ENCODE measurements at places on chromosomes 2 and 18.

DNA sequence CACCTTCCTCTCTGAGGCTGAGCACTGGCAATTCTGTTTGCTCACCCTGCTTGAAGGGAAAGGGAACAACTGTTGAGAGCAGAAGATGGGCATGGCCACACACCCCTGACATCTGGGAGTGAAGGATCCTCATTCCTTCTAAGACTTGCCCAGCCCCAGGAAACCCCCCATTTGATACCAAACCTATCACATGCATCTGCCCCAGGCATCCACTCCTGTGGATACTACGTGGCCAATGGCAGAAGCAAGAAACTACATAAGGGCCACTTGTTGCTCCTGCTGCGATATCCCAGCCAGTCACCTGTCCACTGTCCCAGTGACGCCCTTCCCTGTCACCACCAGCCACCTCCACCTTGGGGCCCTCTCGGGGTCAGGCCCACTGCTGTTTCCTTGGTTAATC lies 185.2 kb downstream of the SMAD2 start:
- DNase-seq, result no peak

DNA sequence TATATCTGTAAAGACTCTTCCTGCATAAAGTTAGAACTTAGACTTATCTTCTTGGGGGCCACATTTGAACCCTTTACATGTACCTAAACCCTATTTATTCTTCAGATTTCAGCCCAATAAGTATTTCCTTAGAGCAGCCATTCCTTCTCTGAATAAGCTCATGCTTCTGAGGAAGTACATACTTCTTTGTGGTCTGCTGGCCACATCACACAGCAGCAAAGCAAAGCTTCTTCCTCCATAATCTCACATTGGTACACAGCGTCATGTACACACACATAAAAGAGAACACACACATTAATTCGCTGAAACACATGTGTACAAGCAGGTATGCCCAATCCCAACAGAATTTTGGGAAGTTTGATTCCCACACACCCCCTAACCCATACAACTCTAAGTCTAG lies 331.0 kb downstream of the CDH2 start:
- no peak for DNase-seq

GRCh38 chr2:20443276-20443920 lies 3.5 kb upstream of the RHOB start:
- DNase-seq, result peak; percentile 60

DNA sequence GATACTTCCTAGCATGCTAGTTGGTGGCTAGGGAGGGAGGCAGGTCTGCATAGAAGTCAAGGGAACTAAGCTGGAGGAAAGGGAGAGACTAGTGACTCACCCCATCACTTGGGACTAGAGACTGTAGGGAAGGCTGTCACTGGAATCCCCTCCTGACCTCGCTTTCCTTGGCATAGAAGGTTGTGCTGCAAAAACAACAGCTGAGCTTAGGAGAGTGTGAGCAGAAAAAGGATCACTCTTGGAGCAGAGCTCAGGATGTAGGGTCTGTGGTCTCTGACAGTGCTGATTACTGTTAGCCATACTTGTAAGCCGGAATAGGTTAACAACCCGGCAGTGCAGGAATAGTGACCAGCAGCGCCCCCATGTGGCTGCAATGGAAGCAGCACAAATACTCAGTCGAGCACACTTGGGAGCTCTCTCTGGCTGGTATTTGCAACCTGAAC lies 66.9 kb upstream of the SMAD2 start:
- DNase-seq, result peak; percentile 71

GRCh38 chr2:216343221-216343980 lies 28.9 kb downstream of the MARCHF4 start:
- no peak for DNase-seq

- DNase-seq, result peak; percentile 0
Observed at GRCh38 chr2:160254189-160254762, 54.2 kb upstream of the ITGB6 start.

Measured in NCI-H69 (cell line).